NCI-H460 (cell line): ENCODE measurements at places on chromosomes 16 and 17.

DNA sequence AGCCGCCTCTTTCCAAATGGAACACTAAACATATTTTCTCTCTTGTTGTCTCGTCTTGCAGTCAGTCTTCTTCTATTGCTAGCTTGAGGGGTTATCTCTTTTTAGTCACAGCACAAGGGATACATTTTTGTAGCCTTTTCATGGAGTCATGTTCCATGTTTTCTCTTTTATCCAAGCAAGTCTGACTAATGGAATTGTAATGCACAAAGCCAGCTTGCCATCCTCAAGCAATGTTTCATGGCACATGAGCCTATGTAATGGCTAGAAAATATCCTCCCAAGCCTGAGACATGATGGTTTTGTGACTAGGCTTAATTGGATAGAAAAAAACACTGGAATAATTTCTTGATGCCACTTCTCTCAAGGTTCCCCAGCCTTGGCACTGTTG is 414.6 kb upstream of the GOT2 start:
- no peak for DNase-seq

DNA sequence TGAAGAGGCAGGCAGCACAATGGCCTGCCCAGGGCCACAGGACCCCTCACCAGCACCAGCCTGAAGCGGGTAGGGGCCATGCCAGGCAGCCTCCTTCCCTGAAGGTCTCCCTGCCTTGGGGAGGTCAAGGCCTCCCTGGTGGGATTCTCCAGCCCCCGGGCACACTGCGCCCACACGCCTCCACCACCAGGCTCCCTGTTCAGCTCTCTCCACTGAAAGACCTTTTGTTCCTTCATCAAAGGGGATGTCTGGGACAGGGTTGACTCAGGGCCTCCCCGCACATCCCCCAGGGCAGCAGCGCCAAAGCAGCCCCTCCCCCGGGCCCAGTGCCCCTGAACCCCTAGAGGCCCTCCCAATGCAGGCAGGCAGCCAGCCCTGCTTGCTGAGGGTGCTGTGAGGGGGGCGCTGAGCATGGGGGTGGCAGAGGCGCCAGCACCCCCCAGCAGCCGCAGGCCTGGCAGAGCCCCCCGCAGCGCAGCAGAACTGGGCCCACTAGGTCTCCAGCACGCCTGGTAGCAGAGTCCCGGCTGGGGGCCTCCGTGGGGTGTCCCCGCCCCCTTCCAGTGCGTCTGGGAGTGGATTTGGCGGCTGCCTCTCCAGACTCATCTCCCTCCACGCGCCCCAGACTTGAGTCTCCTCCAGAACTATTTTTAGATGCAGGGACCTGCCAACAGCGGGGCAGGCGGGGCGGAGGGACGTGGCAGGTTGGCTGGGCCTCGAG is 13.1 kb downstream of the BCAR1 start:
- DNase-seq, result no peak

- DNase-seq, result no peak
Measured at GRCh38 chr17:44489581-44489980, 13.6 kb downstream of the GPATCH8 start.

DNA sequence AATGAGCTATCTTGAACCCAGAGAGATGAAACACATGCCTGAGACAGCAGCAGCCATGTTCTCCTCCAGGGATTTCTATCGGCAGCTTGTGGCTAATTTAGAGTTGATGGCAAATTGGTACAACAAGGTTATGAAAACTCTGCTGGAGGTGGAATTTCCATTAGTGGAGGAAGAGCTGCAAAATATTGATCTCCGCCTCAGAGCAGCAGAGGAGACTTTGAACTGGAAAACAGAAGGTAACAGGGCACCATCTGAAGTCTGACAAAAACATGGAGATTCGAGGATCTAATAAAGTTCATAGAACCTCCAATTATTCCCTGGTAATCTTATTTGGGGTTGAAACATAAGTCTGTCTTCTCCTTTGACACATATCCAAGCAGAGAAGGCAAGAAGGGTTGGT is 52.8 kb downstream of the DNAH9 start:
- DNase-seq, result no peak

DNA sequence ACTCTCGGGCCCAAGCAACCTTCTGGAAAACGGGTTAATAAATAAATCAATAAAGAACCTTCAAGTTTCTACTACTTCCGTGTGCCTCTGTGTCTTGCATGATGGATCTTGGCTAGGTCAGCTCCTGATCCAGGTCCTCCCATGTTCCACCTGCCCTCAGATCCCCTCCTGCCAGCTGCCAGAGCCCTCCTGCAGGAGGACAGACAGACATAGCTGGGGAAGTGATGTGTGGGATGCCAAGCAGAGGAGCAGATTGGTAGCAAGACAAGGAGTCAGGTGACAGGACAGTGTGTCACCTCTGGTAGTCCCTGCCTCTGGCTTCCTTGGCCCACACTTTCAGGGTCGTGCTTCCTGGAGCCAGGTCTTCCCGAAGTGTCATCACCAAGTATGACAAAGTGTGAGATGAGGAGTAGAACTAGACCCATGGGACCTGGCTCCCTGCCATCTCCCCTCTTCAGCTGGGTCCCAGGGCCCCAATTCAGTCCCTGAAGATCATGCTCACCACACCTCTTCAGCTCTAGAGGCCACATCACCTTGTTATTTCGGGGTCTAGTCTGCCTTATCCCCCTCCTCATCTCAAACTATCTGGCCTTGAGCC is 1.0 kb upstream of the EPN3 start:
- no peak for DNase-seq

GRCh38 chr17:82970067-82970466 is 109.3 kb upstream of the METRNL start:
- DNase-seq, result no peak

DNA sequence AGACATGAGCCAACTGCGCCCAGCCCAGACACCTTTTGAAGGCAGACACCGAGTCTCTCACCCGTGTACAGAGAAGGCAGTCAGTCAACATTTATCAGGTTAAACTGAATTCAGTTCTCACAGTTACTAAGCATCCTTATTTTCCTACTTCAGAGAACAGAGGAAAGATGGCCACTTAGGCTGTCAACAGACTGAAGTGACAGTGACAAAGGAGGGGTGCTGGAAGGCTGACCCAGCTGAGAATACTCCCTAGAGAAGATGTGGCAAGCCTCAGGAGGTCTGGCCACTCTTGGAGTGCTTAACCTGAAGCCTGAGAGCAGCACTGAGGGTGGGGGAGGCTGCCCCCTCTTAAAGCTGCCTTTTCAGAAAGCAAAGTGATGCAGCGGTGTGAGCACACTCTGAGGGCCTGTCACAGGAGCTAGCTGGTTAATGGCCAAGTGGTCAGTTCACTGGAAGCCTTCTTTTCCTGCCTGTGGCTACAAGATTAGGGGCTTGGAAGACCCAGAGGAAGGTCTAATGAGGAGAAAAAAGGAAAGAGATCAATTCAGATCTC is 51.0 kb upstream of the SREBF1 start:
- DNase-seq, result no peak

DNA sequence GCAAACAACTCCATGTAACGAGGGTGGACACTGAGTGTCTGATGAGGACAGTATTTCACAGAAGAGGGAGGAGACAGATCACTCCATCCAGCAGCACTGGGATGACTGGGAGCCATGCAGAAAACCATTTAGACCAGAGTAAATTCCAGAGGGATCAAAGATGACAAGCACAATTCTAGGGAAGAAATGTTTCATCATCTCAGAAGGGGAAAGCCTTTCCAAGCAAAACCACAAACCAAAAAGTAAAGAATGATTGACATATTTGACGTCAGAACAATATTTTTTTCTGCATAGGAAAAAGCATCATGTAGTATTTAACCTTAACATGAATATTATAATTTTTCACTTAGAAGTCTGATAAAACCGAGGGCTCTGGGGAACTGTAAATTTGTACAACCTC is 4.8 kb downstream of the DNASE1 start:
- DNase-seq, result no peak

DNA sequence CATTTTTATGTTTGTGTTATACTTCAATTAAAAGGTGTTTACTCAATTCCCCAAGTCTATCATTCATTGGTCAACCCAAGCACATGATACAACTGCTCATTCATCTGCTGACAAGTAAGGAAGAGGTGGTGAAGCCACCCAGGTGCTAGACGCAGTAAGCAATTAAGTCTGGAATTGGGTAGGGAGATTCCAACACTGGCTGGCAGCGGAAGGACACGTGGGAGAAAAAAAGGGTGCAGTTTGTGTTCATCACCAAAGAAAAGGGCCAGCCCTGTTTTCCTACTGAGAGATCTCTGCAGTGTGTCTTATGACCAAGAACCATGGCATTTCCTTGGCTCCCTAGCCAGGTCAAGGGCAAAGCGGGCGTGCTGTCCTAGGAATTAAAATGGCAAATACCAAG is 11.8 kb upstream of the ZNF23 start:
- no peak for DNase-seq

- DNase-seq, result no peak
Measured at GRCh38 chr16:89934611-89935553, 11.7 kb downstream of the TUBB3 start.

DNA sequence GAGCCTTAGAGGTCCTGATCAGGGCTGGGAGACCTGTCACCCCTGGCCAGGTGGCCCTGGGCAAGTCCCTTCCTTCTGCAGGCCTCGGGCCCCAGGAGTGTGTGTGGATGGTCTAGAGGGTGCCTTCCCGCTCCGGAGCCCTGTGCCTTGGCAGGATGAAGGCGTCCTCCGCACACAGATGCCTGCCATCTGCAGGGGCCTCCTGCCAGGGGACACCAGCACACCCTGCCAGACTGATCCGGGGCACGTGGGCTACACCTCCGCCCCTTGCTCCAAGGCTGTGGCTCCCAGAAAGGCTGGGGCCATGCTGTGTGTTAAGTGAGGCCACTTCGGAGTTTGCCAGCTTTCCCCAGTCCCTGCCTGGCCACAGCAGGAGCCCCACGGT is 30.7 kb downstream of the NPTX1 start:
- DNase-seq, result no peak

DNA sequence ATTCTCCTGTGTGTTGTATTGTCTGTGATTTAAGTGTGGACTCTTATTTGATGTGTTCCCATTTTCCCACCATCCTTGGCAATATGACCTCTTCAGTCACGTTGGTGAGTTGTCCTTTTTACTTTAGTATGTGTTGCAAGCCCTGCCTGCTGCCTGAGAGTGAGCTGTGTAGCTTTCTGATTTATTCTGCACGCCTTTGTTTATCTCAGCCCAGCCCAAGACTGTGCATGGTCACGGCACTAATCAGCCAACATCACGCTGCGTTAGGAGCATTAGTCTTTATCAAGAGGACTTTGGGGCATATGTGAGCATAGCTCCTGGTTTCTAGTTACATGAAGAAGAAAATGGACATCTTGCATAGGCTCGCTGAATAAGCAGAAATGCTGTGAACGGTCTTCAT is 6.0 kb downstream of the TOM1L1 start:
- no peak for DNase-seq

GRCh38 chr17:11981862-11982261 is 15.4 kb downstream of the ZNF18 start:
- DNase-seq, result no peak

GRCh38 chr16:82630219-82630618 is 3.5 kb downstream of the CDH13 start:
- peak; percentile 71 for DNase-seq

DNA sequence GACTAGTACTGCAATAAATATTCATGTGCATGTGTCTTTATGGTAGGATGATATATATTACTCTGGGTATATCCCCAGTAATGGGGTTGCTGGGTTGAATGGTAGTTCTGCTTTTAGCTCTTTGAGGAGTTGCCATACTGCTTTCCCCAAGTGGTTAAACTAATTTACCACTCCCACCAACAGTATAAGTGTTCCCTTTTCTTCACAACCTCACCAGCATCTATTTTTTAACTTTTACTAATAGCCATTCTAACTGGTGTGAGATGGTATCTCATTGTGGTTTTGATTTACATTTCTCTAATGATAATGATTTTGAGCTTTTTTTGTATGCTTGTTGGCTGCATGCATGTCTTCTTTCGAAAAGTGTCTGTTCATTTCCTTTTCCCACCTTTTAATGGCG is 32.9 kb downstream of the ITGAM start:
- DNase-seq, result no peak

DNA sequence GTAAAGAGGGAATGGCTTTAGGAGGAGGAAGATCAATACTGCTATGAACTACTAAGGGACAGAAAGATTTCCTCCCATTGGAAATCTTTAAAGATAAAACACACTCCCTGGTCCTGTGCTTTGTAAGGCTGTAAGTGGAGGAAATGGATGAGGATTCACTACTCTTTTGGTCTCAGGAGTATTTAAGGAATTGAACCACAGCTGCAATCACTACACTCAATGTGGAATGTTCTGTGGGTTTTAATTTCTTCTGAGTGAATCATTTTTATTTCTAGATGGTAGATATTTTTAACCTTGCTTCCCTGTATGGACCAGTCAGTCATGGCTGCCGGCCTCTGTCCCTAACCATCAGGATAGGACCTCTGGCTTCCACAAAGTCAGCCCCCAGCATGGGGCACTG is 65.6 kb downstream of the SDR42E1 start:
- no peak for DNase-seq

GRCh38 chr16:73037331-73037745 is 10.6 kb downstream of the ZFHX3 start:
- DNase-seq, result no peak

- DNase-seq, result no peak
Measured at GRCh38 chr17:46194393-46195216, 1.4 kb upstream of the KANSL1 start.

DNA sequence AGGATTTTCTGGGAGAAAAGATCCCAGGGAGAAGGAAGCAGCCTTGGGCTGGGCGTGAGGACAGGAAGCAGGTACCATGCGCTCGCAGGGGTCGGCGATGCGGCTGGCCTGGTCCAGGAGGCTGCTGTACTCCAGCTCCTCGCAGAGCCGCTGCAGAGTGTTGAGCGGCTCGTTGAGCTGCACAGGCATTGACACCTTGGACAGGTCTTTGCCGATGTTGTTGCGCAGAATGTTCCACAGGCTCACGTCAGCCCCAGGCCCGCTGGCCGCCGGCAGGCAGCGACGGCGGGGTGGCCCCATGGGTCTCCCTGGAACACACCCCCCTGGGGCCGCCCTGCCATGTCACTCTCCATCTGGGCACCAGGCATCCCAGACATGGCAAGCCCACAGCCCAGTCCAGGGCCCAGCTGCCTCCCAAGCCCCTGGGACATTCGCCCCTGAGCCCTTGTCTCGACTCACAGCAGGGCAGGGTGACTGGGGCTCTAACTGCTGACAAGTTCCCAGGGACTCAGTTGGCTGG is 8.0 kb downstream of the OSBPL7 start:
- no peak for DNase-seq

GRCh38 chr16:69077251-69077650 is 28.2 kb upstream of the HAS3 start:
- no peak for DNase-seq

DNA sequence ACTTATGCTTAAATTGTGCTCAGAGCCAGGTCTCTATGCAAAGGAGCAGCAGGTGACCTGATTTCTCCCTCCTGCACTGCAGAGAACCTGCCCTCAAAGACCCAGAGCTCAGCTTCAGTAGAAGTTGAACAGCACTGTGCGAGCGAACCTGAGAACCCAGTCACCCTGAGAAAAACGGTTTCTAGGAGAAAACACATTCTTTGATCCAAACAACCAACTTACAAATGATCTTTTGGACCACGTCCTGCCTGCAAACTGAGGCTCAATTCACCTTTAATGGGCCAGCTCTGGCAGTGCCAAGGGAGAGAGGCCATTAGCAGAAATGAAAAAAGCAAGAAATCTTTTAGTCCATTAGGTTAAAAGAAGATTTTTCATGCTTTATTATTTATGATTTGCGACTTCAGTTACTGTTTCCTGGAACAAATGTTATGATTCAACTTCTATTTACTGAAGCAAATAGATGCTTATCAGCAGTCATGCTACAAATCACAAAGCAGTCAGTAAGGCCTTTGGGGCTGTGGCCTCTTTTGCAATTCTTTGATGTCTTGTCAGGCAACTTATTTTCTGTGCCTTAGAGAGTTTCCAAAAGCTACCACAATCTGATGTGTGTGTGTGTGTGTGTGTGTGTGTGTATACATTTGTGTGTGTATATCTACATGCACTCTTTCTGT is 65.7 kb upstream of the LRRC37A3 start:
- DNase-seq, result no peak
